ENCODE measurements at places on chromosomes 3 and 15.

DNA sequence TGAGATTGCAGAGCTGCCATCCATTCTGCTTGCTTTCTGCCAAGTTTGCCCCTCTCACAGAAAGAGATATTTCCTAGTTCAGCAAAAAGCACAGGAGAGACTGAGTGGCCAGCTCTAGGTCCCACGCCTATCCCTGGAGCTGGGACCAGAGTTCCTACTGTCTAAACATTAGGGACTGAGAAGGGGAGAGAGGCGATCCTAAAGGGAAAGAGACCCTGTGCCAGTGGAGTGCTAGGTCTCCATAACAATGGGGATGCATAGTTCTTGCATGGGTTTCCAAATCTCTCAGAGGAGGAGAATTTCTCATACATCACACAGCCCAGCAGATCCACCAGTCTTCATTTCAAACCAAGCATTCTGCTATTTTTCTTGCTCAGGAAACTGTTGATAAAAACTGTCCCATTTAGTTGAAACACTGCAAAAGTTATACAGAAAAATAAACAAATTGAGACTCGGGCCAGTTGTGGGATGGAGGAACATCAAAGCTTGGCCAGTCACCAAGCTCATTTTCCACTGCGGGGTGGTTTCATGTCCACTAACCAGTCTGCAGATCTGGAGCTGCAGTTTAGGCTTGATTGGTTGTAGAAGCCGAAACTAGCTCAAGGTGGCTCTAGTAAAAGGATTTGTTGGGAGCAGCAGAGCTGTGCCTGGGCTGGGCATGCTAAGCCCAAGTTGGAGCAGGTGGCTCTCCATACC is 62.7 kb downstream of the EEFSEC start:
- DNase-seq: no peak

GRCh38 chr3:176512037-176512436 is 685.2 kb downstream of the TBL1XR1 start:
- no peak for DNase-seq

DNA sequence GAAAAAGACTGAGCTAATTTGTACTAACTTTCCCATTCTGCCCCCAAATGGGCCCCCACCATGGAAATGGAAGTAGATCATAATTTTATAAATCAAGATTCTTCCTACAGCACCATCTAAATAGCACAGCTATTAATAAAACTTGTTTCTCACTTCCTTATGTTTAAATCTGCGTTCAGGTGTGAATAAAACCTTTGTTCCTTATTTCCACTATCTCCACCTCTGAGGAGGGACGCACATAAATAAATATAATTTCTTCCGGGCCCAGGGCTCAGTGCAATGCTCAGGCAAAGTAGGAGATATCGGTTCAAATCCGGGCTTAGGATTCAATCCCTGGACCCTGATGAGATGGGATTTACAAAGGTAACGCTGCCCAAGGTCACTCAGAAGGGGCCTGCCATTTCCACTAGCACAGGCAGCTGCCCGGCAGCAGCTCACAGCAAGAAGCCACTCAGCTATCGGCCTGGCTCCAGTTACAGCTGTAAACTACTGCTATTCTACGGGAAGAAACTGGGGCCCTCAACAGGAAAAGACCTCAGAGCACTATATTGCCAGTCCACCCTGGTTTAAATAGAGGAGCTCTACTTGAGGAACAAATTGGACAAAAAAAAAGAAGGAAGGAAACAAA is 52.5 kb downstream of the FOXP1 start:
- DNase-seq: no peak

GRCh38 chr15:48554112-48554511 is 91.4 kb downstream of the FBN1 start:
- DNase-seq: no peak

DNA sequence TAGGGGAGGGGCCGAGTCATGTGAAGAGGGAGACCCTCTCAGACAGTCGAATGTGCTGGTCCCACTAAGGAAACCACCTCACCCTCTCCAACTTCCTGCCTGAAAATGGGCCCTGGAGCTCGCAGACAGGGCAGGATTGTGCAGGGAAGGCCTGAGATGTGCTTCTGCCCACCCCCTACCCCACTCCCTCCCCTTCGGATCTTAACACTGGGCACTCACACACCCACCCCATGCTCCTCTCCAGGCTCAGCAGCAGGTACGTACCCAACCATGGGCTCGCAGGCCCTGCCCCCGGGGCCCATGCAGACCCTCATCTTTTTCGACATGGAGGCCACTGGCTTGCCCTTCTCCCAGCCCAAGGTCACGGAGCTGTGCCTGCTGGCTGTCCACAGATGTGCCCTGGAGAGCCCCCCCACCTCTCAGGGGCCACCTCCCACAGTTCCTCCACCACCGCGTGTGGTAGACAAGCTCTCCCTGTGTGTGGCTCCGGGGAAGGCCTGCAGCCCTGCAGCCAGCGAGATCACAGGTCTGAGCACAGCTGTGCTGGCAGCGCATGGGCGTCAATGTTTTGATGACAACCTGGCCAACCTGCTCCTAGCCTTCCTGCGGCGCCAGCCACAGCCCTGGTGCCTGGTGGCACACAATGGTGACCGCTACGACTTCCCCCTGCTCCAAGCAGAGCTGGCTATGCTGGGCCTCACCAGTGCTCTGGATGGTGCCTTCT is 20.0 kb downstream of the ATRIP start:
- no peak for DNase-seq

GRCh38 chr3:95565502-95565901 is 1248.9 kb upstream of the EPHA6 start:
- DNase-seq: no peak

DNA sequence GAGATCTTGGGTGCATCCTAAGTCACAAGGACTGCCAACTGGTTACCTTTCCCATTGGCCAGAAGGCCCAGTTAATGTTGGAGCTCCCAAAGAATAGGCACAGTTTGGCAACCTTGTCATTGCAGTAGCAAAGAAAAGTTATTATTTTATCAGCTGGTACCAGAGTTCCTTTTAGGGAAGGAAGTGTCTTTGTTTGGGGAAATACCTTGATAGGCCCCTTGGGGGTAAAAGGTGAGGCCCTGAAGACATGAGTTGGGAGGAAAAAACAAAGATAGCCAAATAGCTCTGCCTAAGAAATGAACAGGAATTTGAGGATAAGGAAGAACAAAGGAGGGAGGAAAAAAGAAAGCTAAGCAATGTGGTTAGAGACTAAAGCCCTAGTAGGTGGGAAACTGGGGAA is 85.8 kb downstream of the ANP32A start:
- DNase-seq: no peak

- no peak for DNase-seq
These were observed 507.1 kb downstream of the IGSF11 start for GRCh38 chr3:118527514-118528044.

- DNase-seq: no peak
These were observed 80.7 kb upstream of the ALDH1L1 start for GRCh38 chr3:126261037-126261436.

DNA sequence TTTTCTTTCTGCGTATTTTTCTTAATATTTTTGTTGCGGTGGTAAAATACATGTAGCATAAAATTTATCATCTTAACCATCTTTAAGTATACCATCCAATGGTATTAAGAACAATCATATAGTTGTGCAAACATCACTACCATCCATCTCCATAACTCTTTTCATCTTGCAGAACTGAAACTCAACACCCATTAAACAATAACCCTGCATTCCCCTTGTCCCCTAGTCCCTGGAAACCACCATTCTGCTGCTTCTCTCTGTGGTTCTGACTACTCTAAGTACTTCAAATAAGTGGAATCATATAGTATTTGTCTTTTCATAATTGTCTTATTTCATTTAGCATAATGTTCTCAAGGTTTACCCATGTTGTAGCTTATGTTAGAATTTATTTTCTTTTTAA is 67.3 kb upstream of the EOMES start:
- no peak for DNase-seq

Measured in stimulated activated CD8-positive, alpha-beta memory T cell treated with anti-CD3 and anti-CD28 coated beads, Interleukin-7, amount 100 ng/mL, for 1 hour (primary cell).